ENCODE measurements at places on chromosomes 12 and 14.

DNA sequence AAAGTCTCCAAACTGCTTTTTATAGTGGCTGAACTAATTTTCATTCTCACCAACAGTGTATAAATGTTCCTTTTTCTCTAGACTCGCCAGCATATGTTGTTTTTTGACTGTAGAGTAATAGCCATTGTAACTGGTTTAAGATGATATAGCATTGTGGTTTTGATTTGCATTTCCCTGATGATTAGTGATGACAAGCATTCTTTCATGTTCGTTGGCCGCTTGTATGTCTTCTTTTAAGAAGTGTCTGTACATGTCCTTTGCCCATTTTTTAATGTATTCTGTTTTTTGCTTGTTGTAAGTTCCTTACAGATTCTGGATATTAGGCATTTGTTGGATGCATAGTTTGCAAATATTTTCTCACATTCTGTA lies 404.9 kb downstream of the FLRT2 start:
- DNase-seq, result no peak

DNA sequence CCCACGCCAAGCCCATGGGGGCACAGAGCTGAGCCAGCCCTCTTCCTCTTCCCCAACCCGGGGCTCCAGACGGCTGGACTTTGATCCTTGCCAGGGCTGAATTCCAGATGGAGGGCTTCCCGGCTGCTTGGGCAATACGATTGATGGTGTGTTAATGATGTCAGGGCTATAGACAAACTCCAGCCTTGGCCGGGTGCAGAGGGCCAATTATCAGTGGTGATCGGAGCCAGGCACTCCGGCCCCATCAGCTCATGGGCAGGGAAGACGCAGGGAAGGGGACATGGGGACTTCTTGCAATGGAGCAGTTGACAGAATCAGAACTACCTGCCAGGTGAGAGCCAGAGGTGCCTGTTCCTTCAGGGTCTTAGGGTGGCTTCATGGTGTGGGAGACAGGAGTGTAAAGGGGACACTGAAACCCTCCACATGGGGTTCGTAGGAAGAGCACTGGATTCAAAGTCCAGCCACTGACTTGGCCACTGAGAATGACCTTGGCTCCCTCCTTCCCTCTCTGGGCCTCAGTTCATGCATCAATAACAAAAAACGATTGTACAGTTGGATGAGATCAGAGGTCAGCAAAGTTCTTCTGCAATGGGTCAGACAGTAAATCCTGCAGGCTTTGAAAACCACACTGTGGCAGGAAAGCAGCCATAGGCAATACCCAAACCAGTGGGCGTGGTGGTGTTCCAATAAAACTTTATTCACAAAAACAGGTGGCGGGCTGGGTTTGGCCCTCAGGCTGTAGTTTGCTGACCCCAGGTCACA lies 333.7 kb downstream of the MED13L start:
- no peak for DNase-seq

DNA sequence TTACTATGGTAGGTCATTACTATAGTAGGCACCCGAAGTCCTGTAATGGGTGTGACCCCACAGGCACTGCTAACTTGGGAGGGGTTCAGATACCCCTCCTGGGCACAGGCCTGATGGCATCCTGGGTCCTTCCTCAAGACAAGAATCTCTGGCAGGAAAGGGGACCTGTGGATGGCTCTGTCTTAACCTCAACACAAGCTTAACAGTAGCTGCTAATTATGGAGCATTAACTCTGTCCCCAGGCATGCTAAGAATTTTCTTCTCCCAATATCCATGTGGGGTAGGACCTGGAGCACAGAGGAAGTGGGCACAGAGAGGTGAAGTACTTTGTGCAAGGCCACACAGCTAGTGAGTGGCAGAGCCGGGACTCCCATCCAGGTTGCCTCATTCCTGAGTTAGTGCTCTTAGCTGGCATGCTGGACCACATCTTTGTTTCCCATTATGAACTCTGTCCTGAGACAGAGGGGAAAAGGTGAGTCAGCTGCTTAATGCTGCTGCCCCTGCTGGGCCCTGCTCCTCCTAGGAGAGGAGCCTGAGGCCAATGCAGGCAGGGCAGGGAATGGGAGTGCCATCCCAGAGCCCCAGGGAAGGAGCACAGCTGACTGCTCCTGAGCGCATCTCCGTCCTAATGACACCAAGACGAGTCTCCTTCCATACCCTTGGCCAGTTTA lies 32.1 kb downstream of the GALNT16 start:
- DNase-seq, result no peak

- no peak for DNase-seq
These were observed 495.4 kb upstream of the SEL1L start for GRCh38 chr14:82029038-82029437.

GRCh38 chr12:22860926-22861325 lies 236.0 kb downstream of the ETNK1 start:
- no peak for DNase-seq

- no peak for DNase-seq
These were observed 12.6 kb downstream of the NRDE2 start for GRCh38 chr14:90319173-90319572.

DNA sequence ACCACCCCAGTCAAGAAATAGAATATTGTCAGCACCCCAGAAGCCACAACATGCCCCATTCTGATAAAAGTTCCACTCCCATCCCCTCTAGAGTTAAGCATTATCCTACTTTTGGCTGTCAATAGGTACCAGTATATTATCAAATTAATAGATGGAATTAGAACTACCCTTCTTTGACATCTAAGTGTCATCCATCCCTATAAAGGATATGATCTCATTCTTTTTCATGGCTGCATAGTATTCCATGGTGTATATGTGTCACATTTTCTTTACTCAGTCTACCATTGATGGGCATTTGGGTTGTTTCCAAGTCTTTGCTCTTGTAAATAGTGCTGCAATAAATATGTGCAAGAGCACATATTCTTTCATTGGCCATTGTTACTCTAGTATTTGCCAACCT lies 246.2 kb downstream of the SEC23A start:
- no peak for DNase-seq

- DNase-seq, result no peak
These were observed 323.6 kb downstream of the ZFP36L1 start for GRCh38 chr14:68469208-68469713.

DNA sequence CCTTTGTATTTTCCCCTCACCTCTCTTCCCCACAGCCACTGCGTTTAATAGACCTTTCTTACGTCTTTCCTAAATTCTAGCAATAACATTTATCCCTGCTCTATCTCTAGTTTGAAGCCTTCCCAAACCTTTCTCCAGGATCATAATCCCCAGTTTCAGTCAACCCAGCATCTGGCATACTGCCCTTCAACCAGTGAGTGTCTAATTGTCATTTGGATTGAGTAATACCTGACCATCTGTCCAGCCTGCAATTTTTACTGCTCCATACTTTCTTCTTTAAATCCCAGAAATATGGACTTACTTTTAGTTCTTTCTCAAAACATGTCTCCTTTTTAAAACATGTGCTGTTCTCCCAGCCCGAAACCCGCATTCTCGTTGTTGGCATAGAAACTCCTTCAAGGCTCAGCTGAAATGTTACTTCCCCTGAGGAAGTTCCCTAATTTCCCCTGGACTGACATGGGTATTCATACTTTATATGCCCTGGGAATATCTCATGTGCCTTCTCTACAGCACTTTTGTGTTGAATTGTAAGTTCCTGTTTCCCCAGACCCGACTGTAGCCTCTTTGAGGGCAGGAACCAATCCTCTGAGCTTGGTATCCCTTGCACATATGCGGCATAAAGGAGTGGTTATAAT lies 65.1 kb upstream of the ETV6 start:
- no peak for DNase-seq

DNA sequence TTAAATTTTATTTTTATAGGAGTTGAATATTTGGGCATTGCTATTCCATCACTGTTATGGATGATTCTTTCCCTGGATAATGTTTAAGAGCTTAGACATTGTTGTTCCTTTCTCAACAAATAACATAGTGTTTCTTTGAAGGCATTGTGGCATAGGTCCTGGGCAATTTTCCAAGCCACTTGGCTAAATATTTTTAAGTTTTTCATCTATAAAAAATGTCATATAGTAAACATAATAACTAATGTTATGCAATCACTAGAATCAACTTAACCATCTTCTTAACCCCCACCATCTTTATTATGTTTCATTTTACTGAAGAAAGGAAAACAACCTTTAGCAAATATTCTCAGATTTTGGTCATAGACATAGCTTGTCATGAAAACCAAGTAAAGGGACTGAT lies 600.6 kb upstream of the LMO3 start:
- no peak for DNase-seq

DNA sequence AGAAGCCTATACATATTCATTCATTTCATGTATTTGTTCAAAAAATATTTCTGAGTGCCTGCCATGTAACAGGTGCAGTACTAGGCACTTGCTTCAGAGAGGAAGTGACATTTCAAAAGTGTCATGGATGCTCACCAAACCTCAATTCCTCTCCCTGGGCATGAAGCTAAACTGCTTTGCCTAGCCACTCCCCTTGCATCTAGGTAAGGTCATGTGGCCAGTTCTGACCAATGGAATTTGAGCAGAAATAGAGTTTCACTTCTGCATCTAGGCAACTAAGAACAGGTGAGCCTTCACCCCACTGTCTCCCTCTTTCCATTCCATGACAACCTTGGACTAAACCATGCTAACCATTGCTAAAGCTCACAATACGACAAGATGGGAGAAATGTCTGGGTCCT lies 27.6 kb downstream of the TC2N start:
- no peak for DNase-seq

- DNase-seq, result no peak
These were observed at the start of gene TDRD9 for GRCh38 chr14:103928011-103928890. TSS of gene TDRD9 (plus strand) at chr14:103928456. CDS start at chr14:103928510, 54 bp downstream.

DNA sequence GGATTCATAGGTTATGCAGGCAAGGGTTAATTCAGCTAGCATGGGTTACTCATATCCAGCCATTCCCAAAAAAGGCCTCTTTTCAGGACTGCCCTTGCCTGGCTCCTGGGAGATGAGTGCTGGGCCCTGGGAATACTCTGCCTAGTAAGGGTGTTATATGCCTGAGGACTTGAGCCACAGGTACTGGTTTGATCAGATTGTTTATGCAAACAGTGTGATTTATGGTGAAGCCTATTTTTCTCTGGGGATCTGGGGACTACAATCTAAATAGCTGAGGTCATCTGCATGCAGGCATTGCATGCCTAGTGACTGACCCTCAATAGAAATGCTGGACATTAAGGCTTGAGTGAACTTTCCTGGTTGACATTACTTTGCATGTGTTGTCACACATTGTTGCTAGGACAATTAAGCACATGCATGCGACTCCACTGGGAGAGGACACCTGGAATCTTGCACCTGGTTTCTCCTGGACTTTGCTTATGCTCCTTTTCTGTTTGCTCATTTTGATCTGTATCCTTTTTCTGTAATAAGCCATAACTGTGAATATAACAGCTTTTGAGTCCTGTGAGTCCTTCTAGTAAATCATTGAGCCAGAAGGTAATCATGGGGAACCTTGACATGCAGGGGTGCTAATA lies 73.0 kb downstream of the RAD51B start:
- DNase-seq, result no peak

- no peak for DNase-seq
These were observed 331.1 kb downstream of the BCL11B start for GRCh38 chr14:98940693-98941437.

DNA sequence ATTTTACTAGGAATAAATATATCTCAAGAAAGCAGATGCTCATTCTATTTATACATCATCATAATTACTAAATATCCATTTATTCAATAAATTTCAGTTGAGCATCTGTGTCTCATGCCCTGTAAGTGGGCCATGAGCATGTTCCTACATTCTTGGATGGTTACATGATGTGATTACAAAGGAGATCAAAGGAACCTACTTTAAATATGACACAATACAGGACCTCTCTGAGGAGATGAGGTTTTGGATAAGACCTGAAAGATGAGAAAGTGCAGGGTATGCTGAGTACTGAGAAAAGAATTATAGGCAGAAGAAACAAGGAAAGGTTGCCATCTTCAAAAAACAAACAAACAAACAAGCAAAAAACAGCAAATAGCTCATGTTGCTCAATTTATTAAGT lies 105.4 kb upstream of the CNTN1 start:
- DNase-seq, result no peak

- DNase-seq, result no peak
These were observed 8.1 kb upstream of the CLMN start for GRCh38 chr14:95327558-95328374.

GRCh38 chr14:37230551-37231194 lies 32.9 kb downstream of the MIPOL1 start:
- DNase-seq, result peak; percentile 97

- DNase-seq, result no peak
These were observed 5.9 kb upstream of the EP400 start for GRCh38 chr12:131943876-131944275.

DNA sequence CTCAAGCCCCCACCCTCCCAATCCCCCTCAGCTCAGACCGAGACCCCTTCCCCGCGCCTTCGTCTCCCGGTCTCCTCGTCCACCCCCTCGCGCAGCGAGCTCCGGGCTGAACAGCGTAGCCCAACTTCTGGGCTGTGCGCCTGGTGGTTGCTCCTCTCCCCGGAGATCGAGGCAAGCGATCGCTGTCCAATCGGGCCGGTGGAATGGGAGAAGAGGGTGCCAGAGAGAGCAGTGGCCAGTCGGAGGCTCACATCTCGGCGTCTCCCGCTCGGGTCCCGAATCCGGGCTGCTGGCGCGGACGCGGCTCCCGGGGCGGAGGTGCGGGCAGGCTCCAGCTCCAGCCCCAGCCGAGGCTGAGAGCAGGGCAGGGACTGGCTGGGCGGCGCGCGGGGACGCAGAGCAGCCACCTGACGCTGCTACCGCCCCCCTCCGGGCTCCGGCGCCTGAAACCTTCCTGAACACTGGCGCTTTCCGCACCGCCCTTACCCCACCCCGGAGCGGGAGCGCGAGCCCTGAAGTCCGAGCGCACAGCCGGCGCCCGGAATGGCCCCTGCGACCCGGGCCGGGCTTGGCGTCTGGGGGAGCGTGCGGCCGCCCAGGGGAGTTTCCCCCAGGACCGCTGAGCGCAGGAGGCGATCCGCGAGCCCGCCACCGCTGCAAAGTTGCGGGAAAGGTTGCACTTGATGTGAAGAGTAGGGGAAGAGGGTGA lies 508 bp upstream of the KCNH5 start:
- no peak for DNase-seq

GRCh38 chr12:57055824-57056223 lies 5.9 kb upstream of the MYO1A start:
- DNase-seq, result no peak

- DNase-seq, result no peak
These were observed 31.2 kb downstream of the TPCN1 start for GRCh38 chr12:113252494-113252893.

GRCh38 chr12:83985084-83985483 lies 927.5 kb downstream of the SLC6A15 start:
- DNase-seq, result no peak

DNA sequence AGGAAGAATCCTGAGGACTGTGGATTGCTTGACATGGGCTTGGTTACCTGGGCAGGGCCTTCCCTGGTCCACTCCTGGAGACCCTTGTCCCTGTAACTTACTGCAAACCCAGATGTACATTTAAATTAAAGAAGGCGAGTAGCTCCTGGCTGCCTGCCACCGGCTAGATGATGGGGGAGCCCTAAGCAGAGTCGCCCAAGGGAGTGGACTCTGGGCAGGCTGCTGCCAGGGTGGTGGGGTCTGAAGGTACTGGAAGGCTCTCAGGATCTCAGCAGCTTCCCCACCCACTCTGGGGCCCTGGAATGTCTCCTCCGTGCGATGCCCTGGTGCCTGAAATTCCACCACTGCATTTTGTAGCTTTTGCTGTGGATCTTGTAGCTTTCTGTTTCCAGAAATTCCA lies 74.7 kb downstream of the FBXL14 start:
- no peak for DNase-seq

Measured in NCI-H2029 treated with DMSO at 0.1 percent for 48 hours (cell line).